ENCODE measurements at places on chromosomes 5 and 9.

- DNase-seq, result no peak
Observed at GRCh38 chr9:124370896-124371582, 44.2 kb downstream of the PSMB7 start.

DNA sequence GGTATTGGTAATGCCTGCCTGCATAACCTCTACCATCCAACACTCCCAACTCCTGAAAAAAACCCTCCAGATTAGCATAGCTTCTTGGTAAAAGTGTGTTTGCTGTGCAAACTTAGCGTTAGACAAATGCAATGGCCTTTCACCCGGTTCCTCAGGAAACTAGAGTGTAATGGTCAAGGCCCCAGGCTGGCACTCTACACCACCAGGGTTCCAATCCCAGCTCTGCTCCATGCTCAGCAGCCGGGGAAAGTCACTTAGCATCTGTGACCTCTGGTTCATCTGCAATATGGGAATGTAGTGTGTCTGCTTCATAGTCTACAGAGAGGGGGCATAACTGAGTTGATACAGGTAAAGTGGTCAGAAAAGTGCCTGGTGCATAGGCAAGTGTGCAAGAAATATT, 9.0 kb downstream of the FBP1 start:
- DNase-seq, result no peak

DNA sequence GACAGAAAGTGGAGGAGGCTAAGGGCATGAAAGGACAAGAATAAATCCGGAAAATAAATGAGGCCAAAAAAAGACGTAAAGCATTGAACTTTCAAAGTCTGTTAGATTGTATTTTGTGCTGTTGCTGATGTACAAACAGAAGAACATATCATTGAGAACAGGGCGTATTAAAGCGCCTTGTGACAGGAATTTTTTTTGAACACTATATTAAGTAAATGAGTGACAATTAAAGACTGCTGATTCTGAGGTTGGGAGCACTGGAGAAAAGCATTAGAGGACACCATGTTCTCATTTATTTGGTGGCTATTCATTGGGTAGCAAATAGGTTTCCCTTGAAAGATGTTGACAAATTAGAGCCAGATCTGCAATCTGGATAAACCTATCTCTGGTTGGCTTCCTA, 137.3 kb upstream of the SGCD start:
- DNase-seq, result no peak

GRCh38 chr9:98584059-98584458, 124.7 kb downstream of the GABBR2 start:
- no peak for DNase-seq

- DNase-seq, result no peak
Observed at GRCh38 chr9:134442085-134442474, 115.8 kb downstream of the RXRA start.

GRCh38 chr9:124182741-124183140, 75.0 kb upstream of the NEK6 start:
- DNase-seq, result no peak

- DNase-seq, result no peak
Observed at GRCh38 chr9:2583308-2584013, 38.1 kb upstream of the VLDLR start.

- DNase-seq, result no peak
Observed at GRCh38 chr5:155884041-155884440, 442.9 kb upstream of the SGCD start.

DNA sequence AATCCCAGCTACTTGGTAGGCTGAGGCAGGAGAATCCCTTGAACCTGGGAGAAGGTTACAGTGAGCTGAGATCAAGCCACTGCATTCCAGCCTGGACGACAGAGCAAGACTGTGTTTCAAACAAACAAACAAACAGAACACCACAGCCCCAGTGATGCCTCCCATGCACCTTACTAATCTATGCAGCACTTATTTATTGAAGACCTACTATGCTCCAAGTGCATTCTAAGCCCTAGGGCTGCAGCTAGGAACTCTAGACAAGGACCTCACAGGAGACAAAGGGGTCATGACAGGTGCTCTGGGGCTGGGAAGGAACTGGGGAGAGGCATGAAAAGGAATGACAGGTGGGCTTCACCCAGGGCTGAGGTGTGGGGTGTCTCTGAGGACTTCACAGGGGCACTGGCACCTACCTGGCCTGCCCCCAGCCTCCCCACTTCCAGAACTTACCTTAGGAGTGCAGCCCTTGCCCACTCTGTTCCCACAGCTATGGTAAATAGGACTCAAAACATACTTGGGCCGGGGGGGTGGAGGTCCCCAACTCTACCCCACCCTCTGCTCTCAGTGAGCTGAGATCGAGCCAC, 69.4 kb downstream of the C9orf50 start:
- no peak for DNase-seq
